H54 (cell line): ENCODE measurements at places on chromosomes 2 and 18.

DNA sequence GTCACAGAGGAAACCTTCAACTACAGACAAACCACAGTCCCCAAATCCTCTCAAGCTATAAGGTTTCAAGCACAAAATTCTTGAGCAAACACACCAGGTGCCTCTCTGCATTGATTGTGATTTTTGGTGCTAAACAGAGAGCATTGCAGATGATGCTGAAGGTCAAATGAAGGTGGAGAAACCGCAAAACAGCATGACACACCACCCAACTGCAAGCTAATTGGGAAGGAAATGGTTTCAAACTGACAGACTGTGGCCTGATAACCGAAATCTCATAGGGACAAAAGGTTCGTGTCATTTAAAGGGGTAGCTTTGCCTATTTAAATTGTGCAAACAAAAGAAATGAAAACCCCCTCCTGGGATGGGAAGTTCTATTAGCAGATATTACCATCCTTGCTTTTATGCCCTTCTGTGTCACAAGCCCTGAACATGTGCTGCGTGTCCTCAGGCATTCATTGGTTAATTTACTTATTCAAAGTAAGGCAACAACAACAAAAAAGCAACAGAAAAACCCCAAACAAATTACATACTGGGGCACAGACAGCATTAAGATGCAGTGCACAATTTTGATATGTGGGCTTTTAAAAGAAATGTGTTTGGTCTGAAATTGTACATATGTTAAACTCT lies 154.9 kb downstream of the AQP4 start:
- no peak for DNase-seq

DNA sequence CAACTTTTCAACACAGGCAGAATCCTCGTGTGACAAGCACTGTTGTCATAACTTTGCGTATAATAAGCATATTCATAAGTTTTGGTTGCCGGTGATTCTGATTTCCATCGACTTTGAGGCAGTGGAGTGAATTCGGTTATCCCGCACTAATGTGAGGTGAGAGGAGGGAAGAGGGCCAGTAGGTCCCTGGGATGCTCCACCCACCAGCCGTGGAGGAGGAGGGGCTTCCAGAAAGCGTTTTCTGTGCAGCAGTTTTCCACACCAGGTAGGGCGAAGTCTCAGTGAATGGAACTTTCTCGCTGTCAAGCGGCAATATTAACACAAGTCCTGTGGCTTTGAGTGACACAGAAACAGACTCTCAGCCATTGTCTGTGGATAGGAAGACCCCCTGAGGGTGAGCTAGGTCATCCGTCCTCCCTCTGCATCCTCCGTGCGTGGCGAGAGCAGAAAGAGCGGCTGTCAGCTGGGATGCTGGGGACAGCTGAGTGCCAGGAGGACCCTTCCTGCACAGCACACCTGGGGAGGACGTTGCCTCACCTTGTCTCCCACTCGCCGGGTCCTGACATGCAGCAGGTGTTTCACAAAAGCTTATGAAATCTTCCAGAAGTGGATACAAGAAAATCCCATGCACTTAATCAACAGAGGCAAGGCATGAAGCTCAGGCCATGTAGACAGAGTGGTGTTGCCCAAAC lies 67.5 kb downstream of the DCDC2C start:
- no peak for DNase-seq

- no peak for DNase-seq
Observed at GRCh38 chr2:175022923-175023322, 17.7 kb upstream of the CHN1 start.

DNA sequence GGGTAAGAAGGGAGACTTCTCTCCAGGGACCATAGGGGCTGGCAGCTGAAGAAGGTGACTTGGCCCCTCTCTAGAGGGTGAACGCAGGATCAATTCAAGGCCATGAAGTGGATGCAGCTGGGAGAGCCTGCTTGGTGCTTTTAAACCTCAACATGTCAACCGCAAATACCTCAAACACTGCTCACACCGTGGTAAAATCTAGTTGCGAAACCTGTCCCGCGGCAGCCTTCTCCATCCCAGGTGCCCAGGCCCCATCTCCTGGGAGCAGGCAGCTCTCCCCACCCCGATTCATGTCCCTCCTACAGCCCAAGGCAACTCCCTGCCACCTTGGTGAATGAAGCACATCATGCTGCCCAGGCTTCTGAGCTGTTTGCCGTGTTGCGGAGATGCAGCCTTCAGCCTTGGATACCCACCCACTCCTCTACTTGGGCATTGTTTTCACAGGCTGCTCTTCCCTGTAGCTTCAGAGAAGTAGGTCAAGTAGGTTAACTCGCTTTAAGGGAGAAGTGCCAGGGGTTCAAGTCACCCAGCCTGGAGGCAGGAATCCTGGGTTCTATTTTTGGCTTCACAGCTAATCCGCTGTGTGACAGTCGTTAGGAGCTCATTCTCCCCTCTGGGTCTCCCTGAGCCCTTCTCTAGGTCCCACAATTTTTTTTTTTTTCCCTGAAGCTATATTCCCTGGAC lies 6.2 kb upstream of the EFR3B start:
- no peak for DNase-seq

GRCh38 chr2:114810092-114810491 lies 367.7 kb downstream of the DPP10 start:
- no peak for DNase-seq

DNA sequence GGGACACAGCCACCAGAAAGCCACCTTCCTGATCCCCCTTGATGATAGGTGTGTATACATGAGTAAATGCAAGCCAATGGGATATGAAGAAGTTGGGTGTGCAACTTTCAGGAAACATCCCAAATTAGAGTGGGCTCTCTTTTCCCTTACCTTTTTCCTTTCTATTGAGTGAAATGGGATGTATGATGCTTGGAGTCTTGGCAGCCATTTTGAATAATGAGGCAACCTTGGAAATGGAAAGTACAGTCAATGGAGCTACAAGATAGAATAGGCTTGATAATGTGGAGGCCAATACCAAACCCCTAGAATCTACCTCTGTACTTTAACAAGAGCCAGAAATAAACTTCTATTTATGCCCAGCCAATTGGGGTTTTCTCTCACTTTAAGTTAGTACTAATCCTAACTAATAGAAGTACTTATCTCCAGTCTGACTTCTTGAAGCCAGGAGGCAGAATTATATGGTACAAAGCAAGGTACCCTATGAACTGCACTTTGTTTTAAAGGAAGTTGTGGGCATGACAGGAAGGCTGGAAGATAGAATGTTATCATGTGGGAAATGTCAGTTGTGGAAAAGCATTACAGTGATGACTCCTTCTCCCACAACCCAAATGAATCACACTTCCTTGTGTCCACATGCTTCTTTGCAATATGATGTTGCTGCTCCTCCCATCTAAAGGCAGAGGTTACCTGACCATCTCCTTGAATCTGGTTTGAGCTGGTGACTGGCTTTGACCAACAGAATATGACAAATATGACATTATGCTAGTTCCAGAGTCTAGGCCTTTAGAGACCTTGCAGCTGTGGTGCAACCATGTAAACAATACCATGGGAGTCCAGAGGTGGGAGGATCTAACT lies 12.9 kb upstream of the NABP1 start:
- DNase-seq, result no peak

- DNase-seq, result no peak
Observed at GRCh38 chr2:171412571-171413175, 21.1 kb downstream of the METTL8 start.

DNA sequence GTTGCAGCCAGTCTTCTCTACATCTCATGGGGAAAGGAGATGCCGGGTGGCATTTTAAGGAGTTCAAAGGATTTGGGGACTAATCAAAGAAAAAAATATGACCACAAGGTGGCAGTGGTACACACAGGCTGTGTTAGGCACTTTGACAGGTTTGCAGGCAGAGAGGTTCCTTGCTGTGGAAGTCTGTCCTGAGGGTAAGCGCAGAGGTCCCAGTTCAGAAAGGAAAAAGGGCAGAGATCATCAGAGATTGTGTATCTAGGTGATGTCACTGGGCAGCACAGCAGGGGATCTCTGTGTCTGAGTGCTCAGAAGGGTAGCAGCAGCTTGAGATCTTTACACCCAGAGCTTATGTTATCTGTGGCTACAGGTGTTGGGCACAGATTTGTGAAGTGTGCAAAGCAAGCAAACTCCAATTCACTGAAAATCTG lies 231.4 kb downstream of the LRRTM1 start:
- peak; percentile 9 for DNase-seq

DNA sequence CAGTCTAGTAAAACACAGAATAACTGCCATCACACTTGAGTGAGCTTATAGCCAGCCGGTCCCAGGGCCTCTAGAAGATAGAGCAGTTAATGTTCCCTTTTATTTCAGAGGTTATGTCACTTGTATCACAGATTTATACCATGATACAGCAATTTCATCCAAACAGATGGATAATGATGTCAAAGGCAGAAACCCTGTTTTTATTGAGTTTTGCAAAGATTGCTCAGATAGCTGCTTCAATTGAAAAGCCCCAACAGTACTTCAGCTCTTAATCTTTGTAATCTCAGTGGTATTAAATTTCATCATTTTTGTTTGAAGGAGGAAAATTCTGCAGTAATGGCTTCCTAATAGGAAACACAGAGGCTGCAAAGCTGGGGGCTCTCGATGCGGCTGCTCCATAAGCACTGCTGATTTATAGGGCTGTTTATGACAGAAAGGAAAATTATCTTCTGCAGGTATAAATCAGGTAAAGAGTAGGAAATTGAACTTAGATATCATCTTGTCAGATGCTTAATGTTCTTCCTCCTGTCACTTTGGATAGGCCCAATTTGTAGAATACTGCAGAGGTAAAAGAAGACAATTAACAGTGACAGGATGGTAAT lies 112.3 kb downstream of the LNPK start:
- no peak for DNase-seq

GRCh38 chr18:31652357-31652756 lies 32.0 kb downstream of the B4GALT6 start:
- no peak for DNase-seq

- no peak for DNase-seq
Observed at GRCh38 chr18:13477147-13477683, 249.1 kb downstream of the FAM210A start.

GRCh38 chr18:23057096-23057495 lies 78.2 kb upstream of the CABLES1 start:
- no peak for DNase-seq

DNA sequence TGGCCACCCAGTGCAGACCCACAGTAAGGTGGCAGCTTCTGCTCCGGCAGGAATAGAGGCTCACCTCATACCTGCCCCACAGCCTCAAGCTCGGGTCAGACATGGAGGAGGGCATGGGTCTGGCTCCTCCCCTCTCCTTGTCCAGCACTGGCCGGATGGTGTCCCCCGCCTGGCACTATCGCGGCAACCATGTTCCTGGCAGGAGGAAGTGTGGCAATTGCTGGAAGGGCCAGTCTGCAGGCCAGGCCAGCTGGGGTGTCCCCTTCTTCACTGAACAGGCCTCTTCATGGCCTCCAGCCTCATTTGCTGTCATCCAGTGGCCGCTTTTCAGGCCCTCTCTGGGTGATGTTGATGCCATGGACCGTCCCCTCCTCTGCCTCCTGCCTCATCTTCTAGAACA lies 41.4 kb upstream of the SMAD7 start:
- no peak for DNase-seq

- DNase-seq, result no peak
Observed at GRCh38 chr18:33010149-33010548, 237.3 kb upstream of the KLHL14 start.

GRCh38 chr18:24486684-24487083 lies 26.2 kb downstream of the HRH4 start:
- no peak for DNase-seq

DNA sequence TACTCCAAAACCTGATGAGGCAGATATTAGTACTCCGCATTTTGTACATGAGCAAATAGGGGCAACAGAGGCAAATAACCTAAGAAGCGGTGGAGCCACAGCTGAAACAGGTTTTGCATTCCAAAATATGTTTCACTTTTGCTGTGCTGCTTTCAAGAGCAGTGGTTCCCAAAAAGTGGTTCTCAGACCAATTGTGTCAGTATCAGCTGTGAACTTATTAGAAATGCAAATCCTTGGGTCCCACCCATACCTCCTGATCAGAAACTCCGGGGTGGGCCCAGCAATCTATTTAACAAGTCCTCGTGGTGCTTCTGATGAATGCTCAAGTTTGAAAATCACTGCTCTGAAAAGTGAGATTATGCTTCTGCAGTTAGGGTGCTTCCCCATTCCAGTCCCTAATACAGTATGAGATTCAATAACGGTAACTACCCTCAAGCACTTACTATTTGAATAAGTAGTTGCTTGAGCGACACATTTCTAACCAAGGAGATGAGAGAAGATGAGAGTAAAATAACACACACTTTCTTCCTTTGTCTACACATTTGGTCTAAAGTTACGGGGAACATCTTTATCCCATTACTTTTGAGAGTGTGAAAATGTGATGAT lies 17.8 kb upstream of the TCF4 start:
- DNase-seq, result no peak

GRCh38 chr2:28688818-28689217 lies 62.8 kb upstream of the PPP1CB start:
- DNase-seq, result no peak

DNA sequence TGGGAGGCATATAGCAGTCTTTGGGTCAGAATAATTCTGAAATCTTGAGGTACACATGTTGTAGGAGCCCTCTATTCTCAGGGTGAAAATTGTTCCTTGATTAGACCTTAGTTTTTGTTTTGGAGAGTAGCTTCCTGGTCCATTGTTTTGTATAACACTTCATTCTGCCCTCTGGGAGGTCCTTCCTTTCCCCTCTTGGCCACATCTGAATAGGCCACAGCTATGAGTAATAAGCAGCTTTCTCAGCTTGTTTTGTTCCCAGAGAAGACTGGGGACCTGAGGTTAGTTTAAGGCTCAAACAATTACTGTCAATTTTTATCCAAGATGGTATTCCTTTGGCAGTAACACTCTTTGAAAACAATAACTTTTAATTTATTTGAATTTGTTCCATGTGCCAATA lies 72.6 kb upstream of the NOL4 start:
- DNase-seq, result no peak

DNA sequence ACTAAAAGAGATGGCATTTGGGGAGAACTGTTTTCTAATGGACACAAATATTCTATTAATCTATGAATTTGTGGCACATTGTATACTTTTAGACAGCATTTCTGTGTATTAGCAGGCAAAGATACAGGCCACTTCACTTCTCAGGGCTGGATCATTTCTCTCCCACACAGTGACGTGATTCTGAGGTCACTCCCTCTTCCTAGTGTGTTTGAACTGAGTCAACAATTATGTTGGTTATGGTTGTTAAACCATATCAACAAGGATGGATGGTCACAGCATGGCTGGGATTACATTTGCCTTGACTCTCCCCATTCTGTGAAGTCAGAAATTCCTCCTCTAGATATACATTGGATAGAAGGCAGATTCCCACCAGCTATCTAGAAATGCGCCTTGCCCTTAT lies 11.6 kb downstream of the NOSTRIN start:
- no peak for DNase-seq

DNA sequence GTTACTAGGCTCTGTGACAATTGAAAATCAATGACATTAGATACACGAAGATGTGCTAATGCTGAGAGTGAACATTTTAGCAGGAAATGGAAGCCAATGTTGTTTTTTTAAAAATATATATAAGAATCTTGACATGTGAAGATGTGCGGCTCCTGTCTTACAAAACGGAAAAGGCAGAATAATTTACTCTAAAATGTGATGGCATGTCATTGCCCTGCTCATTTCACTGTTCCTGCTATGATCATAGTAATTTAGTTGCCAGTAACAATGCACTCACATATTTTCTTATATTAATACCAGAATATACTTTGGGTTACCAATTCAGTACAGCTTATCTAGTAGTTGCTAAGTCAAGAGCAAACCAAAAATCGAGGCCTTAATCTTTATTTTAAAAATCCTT lies 10.3 kb downstream of the EPHA4 start:
- DNase-seq, result no peak

- DNase-seq, result no peak
Observed at GRCh38 chr2:8652774-8653426, 29.0 kb upstream of the ID2 start.
